Kidney epithelial cell (primary cell): ENCODE measurements at places on chromosomes 2 and 18. TPM values are rescaled to one million over a fixed set of nuclear protein-coding genes. Genes with fewer than 3 reads are reported as not detected.

DNA sequence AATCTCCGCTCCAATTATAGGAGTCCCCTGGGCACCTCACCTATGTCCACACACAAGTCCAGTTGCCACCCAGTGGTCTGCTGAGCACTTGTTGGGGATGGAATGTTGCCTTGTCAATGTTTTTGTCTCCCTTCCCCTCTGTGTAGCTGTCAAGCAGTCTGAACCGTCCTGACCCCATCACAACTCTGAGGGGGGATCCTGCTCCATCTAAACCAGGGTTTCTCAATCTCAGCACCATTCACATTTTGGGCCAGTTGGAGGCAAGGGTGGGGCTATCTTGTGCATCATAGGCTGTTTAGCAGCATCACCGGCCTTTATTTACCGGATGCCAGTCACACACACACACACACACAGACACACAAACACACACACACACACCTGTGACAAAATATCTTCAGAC lies 53.0 kb downstream of the CYP26B1 start:
- no peak for DNase-seq

ST8SIA3 gene
- total RNA-seq, result not detected in 2 replicates

TMSB10 gene
- 4,632 and 5,953 TPM in 2 replicates for total RNA-seq

SCYGR7 gene
- not detected in 2 replicates for total RNA-seq

DNA sequence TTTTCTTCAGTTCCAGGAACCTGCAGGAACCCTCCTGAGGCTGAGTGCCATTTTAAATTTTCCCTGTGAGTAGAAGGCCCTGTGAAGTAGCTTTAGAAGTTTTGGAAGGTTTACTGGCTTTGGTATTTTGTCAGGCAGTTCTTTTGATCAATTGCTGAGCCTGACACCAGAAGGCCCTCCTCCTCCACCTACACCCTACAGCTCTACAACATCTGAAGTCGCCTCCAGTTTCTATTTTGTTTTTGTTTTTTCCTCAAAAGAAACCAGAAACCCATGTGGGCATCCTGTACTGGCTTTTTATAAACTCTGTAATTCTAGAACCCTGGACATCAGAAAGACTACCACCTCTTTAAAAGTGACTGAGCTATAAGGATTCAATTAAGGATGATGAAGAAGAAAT lies 153.7 kb downstream of the NRXN1 start:
- DNase-seq, result no peak

MFSD2B gene
- total RNA-seq, result not detected in 2 replicates

- no peak for DNase-seq
Observed at GRCh38 chr2:182553483-182553882, 126.6 kb upstream of the PDE1A start.

DNA sequence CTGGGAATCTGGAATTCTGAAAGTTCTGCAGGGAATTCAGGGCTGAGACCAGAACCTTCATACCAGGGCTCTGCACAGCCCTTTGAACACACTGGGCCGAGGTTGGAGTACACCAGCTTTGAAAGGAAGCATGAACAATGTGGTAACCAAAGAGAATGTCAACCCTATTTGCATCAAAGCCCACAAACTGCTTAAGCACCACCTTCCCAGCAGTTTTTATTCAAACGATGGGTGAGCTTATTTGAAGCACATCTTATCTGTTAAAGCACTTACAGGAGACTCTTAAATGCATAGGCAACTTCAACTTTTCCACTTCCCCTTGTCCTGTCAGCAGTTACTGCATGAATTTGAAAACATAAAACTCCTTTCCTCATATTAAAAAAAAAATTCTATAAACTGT lies 96.6 kb downstream of the TXNL1 start:
- DNase-seq, result no peak

- no peak for DNase-seq
Observed at GRCh38 chr2:44107974-44108373, 60.7 kb upstream of the PPM1B start.

GRCh38 chr18:14971461-14972185 lies 223.7 kb downstream of the ANKRD30B start:
- no peak for DNase-seq

RESP18 gene
- not detected in 2 replicates for total RNA-seq

DNA sequence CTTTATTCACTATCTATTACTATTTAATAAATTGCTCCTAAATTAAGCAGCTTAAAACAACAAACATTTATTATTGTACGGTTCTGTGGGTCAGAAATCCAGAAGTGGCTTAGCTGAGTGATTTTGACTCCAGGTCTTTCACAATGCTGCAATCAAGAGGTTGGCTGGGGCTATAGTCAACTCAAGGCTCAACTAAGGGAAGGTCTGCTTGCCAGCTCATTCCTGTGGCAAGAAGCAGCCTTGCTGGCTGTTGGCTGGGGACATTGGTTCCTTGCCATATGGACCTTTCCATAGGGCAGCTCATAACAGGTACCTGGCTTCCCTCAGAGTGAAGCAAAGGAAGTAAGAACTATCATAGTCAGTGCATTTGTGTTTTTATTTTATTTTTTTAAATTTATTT lies 5.0 kb upstream of the MRPL19 start:
- DNase-seq, result no peak

DNA sequence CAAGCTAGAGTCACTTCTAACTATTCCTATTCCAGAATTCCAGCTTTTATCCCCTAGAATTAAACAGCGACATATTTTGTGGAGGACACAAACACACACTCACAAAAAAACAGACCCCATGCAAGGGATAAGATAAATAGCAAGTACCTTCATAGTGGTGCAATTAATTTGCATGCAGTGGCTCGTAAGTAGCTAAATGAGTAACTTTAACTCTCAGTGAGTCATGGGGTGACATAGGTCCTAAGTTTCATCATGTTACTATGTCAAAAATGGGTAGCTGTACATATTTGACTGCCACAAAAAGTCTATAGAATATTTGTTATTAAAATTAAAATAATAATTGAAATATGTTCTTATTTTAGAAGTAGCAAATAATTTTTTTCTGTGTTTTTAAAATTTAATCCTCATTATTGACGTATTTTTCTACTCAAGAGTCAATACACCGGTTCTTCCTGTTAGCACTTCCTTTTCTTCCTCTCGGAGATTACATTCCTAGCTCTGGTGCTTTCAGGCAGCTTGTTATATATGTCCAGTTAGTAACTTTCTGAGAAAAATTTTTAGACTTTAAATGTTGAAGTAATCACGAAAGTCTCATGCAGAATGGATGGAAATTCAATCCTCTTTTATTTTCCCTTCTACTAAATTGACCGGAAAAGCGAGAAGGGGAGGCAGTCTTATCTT lies 247.0 kb downstream of the KCNH7 start:
- no peak for DNase-seq

INPP5D gene
- total RNA-seq, result 2.7 and 3.7 TPM in 2 replicates

- no peak for DNase-seq
Observed at GRCh38 chr2:18976168-18976961, 382.1 kb downstream of the OSR1 start.

GRCh38 chr18:61475931-61476330 lies 142.7 kb downstream of the CDH20 start:
- DNase-seq, result no peak

DSC3 gene
- 3.3 and 3.4 TPM in 2 replicates for total RNA-seq

DNA sequence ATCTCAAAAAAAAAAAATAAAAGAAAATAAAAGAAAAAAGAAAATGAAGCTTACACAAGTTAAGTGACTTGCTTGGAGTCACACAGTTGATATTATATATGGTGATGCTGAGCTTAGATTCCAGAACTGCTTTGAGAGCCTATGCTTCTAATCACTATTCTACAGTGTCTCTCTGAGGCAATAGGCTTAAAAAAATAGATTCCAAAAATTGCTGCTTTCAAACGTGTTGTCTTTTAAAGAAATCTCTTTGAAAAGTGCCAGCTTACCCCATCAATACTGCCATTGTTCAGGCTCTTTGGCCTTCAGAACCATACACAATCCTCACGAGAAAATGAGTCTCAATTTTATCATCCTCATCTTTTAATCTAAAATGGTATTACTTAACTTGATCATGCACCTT lies 102.6 kb downstream of the CDK15 start:
- no peak for DNase-seq

GCKR gene
- 0.27 and 0.88 TPM in 2 replicates for total RNA-seq

DNA sequence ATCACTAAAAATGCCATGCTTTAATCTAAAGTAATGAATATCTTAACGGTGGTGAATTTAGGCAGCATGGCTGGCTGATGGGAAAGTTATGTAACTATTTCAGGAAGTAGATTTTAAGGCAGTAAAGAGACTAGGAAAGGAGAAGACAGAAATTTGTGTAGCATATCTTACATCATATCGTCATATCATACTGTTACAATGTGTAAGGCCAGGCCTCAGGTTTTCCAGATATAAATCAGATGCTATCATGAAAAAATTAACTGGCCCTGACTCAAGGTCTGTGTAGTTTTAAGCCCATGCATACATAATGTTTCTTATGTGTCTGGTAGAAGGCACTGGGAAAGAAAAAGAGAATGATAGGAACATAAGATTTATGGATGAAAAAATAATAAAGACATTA lies 8.9 kb upstream of the FAP start:
- DNase-seq, result no peak

DNA sequence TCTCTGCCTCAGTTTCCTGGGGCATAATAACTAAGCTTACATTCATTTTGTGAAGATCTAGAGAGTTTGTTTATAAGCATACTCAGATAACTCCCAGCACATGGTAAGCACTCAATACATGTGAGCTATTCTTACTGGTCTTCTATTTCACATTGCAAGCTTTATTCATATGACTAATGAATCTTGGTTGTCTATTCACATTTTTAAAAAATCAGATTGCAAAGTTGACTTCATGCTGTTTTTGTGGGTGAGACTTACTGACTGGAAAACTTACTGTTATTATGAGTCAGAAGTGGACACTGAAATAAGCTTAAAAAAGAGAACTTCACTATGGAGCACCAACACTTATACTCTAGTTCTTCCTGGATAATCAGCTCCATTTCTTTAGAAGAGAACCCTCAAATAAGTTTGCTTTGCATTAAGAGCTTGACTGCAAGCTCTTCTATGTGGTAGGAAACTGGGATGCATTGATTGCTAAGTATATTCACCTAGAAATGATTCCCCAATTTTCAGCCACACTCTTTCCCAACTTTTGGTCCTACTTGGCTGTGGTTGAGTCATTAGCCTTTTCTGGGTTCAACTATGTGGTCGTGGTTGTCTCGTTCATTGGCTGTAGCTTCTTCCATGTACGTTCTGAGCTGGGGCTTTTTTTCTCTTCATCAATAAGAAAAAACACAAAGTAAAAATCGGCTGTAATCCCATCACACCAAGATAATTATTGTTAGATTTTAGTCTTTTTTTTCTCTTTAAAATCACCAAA lies 29.5 kb upstream of the RBMS1 start:
- DNase-seq, result no peak

DNA sequence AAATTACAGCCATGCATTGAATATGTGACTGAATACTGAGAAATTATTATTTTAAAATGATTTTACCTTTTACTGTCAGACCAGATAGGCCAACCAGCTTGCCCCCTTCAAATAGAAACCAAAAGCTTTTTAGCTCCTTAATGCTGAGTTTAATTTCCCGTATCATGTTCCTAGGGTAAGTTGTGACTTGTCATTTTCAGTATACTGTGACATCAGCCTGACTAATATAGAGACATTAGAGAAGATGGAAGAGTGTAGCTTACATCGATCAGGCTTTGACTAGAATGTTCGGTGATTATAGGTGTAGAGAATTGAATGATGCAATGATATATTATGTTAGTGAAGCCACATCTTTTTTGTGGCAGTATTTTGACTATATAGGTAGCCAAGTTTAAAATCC lies 50.6 kb upstream of the ZEB2 start:
- DNase-seq, result no peak

DNA sequence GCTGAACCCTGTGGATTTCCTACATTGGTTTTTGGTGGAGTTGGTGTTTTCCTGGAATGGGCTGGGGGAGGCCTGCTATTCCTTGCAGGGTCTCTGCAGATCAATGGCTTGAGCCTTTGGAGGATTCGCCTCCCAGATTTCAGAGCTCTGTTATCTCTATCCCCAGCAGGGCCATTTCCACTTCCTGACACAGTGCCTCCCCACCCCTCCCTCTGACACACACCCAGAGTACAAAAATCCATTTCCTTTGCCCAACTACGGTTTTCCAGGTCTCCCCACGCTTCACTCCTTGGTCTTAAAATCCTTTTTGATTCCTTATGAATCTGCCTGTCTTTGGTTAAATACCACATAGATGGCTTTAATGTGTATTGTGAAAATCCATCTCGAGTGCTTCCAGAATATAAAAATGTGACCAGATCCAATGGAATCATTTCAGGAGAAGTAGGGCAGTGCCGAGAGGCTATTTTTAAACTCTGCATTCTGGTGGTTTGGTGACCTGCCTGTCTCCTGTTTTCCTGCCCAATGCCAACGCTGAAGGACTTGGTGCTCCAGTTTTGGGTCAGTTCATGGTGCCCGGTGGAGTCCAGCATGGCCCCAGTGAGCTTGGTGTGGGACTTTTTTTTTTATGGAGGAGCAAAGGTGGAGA lies 60.9 kb downstream of the ARL4C start:
- no peak for DNase-seq

- DNase-seq, result no peak
Observed at GRCh38 chr2:129252781-129253460, 726.5 kb upstream of the RAB6C start.

COL4A4 gene
- 3.4 and 4.0 TPM in 2 replicates for total RNA-seq

GRCh38 chr2:147925886-147926285 lies 81.1 kb downstream of the ACVR2A start:
- no peak for DNase-seq

- peak; percentile 68 for DNase-seq
Observed at GRCh38 chr18:45014047-45014501, 333.4 kb downstream of the SETBP1 start.

CCDC74B gene
- 8.6 and 9.5 TPM in 2 replicates for total RNA-seq

GRCh38 chr2:22027345-22028005 lies 903.7 kb downstream of the TDRD15 start:
- no peak for DNase-seq

AKAIN1 gene
- not detected in 2 replicates for total RNA-seq

DNA sequence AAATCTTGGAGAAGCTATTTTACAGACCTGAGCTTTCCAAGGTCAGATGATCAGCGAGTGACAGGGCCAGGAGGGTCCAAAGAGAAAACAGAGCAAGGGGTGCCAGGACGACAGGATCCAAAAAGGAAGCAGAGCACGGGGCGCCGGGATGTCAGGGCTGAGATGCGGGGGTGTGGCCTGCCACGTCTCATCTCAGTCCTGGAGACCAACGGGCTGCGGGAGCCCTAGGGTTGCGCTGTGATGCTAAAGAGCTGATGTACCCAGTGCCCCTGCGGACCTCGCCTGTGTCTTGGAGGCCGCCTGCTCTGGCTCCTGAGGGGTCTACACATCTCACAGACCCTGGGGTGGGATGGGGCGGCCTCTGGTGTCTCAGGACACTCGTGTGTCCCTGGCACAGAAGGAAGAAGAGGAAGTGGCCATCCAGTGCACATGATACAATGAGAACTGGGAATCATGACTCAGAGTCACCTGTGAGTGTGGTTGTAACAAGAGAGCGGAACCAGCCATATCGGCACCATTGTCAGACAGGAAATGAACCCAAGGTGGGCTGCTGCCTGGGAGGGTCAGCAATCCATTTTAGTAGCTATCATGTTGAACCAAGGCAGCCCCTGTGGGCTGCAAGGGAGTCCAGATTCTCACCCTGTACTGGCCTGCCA lies 97.8 kb downstream of the MYT1L start:
- no peak for DNase-seq
